ENCODE measurements at places on chromosomes 5 and 9. TPM values are rescaled to one million over a fixed set of nuclear protein-coding genes. Genes with fewer than 3 reads are reported as not detected.

DNA sequence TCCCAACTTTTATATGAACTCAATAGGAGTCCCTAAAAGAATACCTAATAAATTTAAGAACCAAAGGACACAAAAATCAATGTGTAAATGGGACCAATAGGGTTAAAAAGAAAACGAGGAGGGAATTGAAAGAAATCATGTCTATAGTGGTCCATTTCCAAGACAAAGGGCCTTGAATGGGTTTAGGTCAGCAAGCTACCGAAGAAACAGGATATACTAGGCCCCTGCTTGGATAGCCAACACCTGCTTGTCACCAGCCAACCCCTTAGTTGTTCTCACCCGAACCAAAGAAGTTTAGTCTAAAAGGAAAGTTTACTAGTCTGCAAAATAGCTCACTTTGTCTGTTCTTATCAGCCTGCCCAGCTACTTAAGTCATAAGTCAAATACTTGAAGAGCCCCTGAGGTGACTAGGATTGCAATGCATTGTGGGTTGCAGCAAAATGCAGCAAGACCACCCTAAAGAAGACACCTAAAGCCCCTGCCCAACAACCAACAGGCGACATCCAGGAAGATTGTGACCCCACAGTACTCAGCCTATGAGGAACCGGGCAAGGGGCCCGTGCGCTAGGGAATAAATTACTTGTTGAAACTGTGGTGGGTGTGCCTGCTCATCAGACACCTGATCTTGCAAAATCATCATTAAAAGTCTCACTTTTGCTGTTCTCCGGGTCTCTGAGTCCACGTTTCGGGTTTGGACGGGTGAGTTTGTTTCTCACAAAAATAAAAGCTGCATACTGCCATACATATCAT is 183.9 kb upstream of the PPP1R26 start:
- peaks cover 42% of the 10 kb centered on the region for H3K27me3 ChIP-seq
- H3K4me1 ChIP-seq: no peaks in the 10 kb centered on the region
- no peak overlapping the region for H3K27ac ChIP-seq
- H3K4me3 ChIP-seq: no peak overlapping the region

DNA sequence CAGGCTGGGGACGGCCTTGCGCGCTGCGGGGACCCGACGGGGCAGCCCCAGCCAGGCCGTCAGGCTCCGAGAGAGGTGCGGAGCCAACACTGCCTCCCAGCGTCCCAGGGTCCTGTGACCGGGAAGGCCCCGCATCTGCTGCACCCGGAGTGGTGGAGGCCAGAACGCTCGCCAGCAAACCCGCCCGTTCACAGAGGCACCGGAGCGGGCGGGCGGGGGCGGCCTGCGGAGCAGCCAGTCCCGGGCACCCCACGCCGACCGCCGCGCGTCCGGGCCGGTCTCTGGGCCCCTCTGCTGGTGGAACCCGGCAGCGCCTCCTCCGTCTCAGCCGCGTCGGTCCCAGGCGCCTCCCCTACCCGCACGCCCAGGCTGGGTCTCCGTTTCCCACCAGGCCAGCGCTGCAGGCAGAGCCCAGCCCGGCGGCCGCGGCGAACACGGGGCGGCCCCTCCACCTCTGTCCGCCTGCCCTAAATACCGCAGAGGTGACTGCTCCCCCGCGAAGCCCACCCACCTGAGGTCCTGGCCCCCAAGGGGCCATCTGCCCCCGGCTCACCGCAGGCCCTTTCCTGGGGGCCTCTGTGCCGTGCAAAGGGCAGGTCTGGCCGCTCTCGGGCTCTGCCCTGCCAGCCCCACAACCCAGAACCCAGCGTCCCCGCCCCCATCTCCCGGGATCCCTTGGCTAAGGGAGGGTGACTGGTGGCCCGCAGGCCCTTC is 15.9 kb downstream of the EXD3 start:
- no peaks in the 10 kb centered on the region for H3K27me3 ChIP-seq
- H3K4me3 ChIP-seq: peak overlapping the region; percentile 62
- peak; percentile 86 for DNase-seq
- peaks cover 6% of the 10 kb centered on the region for H3K4me1 ChIP-seq

The GLRA1 gene
- not detected for total RNA-seq

DNA sequence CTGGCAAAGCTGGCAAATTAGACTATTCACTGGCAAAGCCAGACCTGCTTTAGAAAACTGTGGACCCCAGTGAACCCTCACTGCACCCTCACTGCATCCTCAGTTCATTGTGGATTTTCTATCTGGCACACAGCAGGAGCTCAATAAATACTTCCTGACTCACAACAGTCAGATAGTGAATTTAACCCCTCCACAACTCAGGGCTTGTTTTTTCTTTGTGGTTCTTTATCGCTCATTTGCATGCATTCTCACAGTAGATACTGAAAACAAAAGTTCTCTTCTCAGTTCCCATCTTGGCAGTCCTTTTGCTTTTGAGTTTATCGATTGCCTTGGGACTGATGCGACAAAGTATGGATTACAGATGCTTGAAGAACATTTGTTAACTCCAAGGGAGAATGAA is 99.8 kb downstream of the ACTL7B start:
- H3K4me1 ChIP-seq: no peaks in the 10 kb centered on the region
- H3K27me3 ChIP-seq: no peaks in the 10 kb centered on the region
- H3K36me3 ChIP-seq: no peaks in the 10 kb centered on the region
- no peak overlapping the region for H3K4me3 ChIP-seq
- DNase-seq: no peak

The PCDHGB1 gene
- 0.25 TPM for total RNA-seq

- H3K27me3 ChIP-seq: no peaks in the 10 kb centered on the region
- peak; percentile 17 for DNase-seq
- no peaks in the 10 kb centered on the region for H3K4me1 ChIP-seq
- H3K4me3 ChIP-seq: no peak overlapping the region
- H3K27ac ChIP-seq: no peak overlapping the region
Observed at GRCh38 chr5:58383448-58383847, 76.4 kb downstream of the PLK2 start.

The PLEKHG4B gene
- not detected for total RNA-seq

DNA sequence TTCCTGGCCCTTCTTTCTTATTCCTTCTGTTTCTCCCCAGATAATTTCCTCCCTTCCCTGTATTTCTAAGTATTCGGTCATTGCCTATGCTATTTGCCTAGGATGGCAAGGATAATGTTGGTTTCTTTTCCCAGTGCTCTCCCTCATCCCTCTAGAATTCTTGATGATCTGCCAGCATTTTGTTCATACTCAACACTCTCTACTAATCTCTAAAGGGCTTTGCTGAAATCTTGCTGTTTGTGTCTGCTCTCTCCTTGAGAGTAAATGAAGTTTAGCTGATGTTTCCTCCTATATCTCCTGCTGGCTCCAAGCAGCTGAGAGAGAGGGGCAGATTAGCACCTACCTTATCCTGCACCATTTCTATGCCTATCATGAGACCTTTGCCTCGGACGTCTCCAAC is 38.1 kb downstream of the AGXT2 start:
- H3K36me3 ChIP-seq: no peaks in the 10 kb centered on the region
- no peaks in the 10 kb centered on the region for H3K4me1 ChIP-seq
- no peak overlapping the region for H3K27ac ChIP-seq

GRCh38 chr9:69385581-69386033 is 60.6 kb downstream of the ENTREP1 start:
- no peaks in the 10 kb centered on the region for H3K36me3 ChIP-seq
- H3K4me1 ChIP-seq: 0 out of 2 replicates have a peak, but pooled peaks cover 5% of the 10 kb centered on the region
- no peak for DNase-seq
- H3K27ac ChIP-seq: no peak overlapping the region

The BAAT gene
- not detected for total RNA-seq

DNA sequence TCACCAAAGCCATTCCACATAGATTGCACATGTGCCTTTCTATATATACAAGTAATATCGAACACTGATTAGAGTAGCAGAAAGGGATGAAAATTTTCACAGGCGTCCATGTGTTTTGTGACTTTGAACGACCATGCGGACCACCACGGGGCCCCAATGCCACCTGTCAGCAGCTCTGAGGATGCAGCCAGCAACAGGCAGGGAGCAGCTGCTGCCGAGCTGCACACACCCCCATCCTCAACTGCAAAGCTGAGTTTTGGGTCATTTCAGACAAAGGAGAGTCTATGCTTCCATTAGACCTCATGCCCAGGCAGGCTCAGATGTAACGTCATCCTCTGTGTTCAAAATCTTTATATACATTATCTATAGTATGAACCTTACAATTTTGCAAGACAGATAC is 503.8 kb downstream of the IRX1 start:
- H3K4me1 ChIP-seq: no peaks in the 10 kb centered on the region
- no peaks in the 10 kb centered on the region for H3K27me3 ChIP-seq
- H3K4me3 ChIP-seq: no peak overlapping the region
- H3K27ac ChIP-seq: no peak overlapping the region
- no peak for DNase-seq

DNA sequence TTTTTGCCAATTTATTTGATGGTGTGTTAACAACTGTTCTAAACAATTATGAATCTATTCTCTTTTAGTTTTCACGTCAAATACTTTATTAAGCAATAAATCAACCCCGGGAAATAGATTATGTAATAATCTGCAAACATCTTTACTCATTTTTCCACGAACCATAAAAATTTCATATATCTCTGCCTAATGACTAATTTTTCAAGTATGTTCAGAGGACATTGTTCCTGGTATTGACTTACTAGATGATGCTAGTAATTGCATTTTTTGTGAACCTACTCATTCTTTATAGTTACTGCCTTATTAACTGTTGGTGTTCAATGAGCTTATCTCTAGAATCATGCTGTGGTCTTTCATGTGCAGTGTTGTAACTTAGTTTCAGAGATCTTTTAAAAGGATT is 41.0 kb upstream of the FBN2 start:
- no peaks in the 10 kb centered on the region for H3K36me3 ChIP-seq
- H3K27me3 ChIP-seq: no peaks in the 10 kb centered on the region
- H3K27ac ChIP-seq: peak overlapping the region; percentile 32
- no peak overlapping the region for H3K4me3 ChIP-seq
- DNase-seq: peak; percentile 66
- H3K4me1 ChIP-seq: peaks cover 20% of the 10 kb centered on the region

- peak; percentile 32 for DNase-seq
- H3K36me3 ChIP-seq: no peaks in the 10 kb centered on the region
- H3K27ac ChIP-seq: peak overlapping the region; percentile 54
- no peak overlapping the region for H3K4me3 ChIP-seq
Observed at GRCh38 chr9:116027096-116027495, 126.5 kb upstream of the PAPPA start.

The ANGPTL2 gene
- 9.0 TPM for total RNA-seq

DNA sequence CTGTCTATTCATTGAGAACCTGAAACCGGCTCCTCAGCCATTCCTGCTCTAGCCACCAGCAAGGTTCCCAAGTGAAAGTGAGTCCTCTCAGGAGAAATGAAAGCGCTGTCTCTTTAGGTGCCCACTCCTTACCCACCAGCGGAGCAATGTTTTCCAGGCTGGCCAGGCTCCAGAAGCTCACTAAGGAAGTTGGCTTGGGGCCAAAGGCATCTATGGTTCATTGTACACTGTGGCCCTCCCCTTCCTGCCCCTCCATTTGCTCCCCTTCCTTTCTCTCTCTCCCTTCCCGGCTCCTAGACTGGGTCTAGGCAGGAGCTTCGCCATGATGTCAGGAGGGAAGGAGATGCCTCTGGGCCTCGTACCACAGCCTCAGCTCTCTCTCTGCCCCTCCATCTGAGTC is 1.1 kb upstream of the GABRP start:
- H3K36me3 ChIP-seq: no peaks in the 10 kb centered on the region
- DNase-seq: no peak
- H3K4me3 ChIP-seq: no peak overlapping the region

The FOXD1 gene
- total RNA-seq: 50.0 TPM

GRCh38 chr9:107208121-107208520 is 75.0 kb upstream of the RAD23B start:
- H3K4me1 ChIP-seq: peaks cover 15% of the 10 kb centered on the region
- no peak overlapping the region for H3K27ac ChIP-seq
- H3K36me3 ChIP-seq: no peaks in the 10 kb centered on the region
- H3K4me3 ChIP-seq: no peak overlapping the region

The CA9 gene
- total RNA-seq: 3.4 TPM

DNA sequence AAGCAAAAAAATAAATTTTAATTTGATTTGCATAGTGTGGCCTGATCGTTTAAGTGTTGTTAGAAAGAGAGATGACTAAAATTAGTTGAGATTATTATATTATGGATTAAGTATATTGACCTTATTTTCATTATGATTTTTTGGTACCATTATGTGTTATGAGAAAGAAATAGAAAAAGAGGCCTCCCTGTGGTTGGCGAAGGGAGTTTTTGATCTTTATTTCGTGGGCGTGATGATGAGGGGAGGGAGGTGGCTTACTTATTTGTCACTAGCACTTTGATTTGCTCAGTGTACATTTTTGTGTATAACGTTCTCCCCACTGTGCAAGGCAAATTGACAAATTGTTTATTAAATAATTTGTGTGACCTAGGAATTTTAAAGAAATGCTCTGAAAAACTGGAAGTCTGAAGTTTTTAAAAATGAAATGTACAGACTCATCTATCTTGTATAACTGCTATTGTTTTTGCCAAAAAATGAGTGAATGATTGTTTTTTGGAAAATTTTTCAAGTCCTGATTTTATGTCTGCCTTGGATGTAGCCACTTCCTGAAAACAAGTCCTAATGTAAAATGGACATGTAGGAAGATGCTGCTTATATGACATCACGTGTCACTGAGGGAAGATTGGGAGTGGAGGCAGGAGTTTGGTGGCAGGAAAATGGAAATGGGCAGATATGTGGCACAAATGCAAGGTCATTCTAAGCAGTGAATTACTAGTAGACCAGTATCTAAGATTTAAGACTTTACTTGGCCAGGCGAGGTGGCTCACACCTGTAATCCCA is 3.0 kb downstream of the DAPK1 start:
- peaks cover 37% of the 10 kb centered on the region for H3K27me3 ChIP-seq
- no peaks in the 10 kb centered on the region for H3K36me3 ChIP-seq
- H3K27ac ChIP-seq: no peak overlapping the region

DNA sequence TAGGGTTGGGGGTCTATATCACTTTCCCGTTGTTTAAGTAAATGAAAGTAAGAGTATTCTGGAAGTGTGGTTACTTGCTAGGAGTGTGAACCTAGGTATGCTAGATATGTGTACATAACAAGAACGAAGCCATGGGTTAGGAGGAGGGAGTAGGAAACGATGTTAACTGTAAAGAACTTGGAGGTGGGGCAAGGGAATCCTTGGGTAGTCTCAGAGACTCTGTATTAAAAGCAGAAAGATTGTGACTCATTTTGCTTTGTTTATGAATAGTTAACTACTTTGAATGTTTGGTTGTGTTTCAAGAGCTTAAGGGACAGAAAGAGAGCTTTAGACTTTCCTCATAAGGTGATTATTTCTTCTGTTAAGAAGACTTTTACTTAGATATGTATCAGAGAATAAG is 59.9 kb downstream of the TMEM252 start:
- no peak overlapping the region for H3K4me3 ChIP-seq
- DNase-seq: no peak
- no peaks in the 10 kb centered on the region for H3K4me1 ChIP-seq
- H3K27me3 ChIP-seq: no peaks in the 10 kb centered on the region
- H3K27ac ChIP-seq: no peak overlapping the region

- no peaks in the 10 kb centered on the region for H3K27me3 ChIP-seq
- no peak for DNase-seq
- no peaks in the 10 kb centered on the region for H3K4me1 ChIP-seq
Observed at GRCh38 chr9:27634879-27635278, 61.6 kb upstream of the C9orf72 start.

The SLC1A3 gene
- 2.5 TPM for total RNA-seq

GRCh38 chr9:125110464-125110863 is 32.9 kb downstream of the SCAI start:
- no peaks in the 10 kb centered on the region for H3K27me3 ChIP-seq
- no peaks in the 10 kb centered on the region for H3K36me3 ChIP-seq
- no peak overlapping the region for H3K27ac ChIP-seq
- H3K4me1 ChIP-seq: no peaks in the 10 kb centered on the region
- DNase-seq: no peak

All from GM23248 (cell line).